Stimulated activated CD8-positive, alpha-beta memory T cell treated with anti-CD3 and anti-CD28 coated beads, Interleukin-7, amount 100 ng/mL, for 48 hours (primary cell): ENCODE measurements at places on chromosomes 6 and 20.

DNA sequence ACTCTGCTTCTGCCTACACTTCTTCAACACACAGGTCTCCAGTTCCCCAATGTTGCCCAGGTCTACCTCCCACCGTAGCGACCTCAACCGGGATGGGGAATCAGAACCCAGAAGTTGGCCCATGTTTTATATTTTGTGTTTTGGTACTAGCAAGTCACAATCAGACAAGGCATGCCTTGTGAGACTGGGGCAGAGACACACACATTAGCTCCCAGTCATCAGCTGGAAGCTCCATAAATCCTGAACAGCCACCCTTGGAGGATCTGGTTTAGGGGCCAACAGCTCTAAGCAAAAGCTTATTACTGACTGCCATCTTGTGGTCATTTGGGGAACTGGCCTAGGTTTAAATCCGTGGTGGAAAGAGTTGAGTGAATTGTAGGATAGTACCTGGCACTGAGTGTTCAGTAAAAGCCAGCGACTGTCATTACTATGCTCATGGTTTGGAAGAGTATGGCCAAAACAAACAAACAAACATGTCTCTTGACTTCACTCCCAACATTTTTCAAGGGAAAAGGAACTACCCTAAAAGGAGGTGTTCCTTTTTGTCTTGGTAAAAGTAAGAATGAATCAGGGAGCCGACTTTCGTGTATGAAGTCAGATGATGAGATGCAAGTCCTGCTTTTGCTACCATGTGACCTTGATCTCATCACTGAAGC, 40.5 kb downstream of the PIM1 start:
- peak; percentile 69 for DNase-seq

GRCh38 chr6:44641344-44642031, 254.0 kb downstream of the CDC5L start:
- peak; percentile 17 for DNase-seq

DNA sequence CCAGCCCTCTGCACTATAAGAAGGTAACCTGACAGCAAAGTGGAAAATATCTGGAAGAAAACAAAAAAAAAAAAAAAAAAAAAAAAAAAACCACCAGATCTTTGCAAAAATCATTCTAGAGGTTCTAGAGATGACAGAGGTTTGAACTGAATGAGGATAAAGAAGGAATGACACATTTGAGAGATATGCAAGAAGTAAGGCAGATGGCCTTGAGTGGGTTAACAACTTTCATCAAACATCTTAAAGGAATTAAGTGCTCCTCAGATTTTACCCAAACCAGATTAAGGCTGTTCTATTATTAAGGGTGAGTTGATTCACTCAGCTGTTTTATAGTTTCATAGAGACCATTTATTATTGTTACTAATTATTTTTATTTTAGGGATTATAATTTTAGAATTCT, 62.0 kb downstream of the RSPO3 start:
- no peak for DNase-seq

DNA sequence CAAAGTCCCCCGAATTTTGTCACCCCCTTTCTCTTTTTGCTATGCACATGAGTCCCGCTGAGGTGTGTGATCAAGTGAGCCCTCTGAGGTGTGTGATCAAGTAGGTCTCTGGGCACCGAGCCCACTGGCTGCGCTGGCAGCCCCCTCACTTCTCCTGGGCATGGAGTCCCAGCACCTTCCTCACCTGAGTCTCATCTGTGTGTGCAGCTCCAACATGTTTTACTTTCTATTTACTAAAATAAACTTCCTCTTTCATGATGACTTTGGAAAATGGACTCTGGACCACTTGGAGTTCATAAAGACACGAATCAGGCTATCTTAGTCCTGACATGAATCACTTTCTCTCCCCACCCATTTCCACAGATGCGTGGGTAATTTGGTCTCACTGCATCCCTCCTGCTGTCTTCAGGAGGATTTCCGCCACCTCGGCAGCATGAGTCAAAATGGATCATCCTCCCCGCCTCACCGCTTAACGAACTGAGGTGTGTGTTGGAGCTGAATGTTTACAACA, 39.8 kb downstream of the PRDM1 start:
- DNase-seq: peak; percentile 48

DNA sequence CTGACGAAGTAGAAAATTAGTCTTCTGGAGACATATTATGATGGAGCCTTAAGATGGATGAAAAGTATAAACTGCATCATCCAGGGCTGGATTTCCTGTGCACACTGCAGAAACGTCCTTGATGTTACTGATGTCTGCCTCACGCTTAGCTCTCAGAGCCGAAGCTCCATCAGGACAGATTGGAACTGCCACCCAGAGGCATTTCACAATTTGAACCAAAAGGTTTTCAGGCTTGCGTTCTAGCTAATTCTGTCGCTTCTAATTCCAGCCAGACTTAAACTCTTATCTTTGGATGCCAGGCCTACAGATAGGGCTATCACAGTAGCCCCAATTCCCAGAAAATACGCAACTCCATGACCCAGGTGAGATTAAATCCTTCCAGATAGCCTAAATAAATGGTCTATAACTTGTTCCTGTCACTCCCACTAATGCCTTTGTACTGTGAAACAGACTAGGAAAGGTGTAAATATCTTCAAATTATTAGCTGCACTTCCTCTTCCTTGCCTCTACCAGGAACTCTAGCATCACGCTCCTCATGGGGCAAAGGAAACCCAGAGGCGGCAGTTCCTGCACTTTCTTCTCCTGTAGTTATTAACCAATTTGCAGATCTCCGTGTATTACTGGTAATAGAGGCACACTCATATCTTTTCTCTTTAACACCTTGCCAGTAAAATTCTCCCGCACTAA, 634.6 kb downstream of the PRKN start:
- no peak for DNase-seq

DNA sequence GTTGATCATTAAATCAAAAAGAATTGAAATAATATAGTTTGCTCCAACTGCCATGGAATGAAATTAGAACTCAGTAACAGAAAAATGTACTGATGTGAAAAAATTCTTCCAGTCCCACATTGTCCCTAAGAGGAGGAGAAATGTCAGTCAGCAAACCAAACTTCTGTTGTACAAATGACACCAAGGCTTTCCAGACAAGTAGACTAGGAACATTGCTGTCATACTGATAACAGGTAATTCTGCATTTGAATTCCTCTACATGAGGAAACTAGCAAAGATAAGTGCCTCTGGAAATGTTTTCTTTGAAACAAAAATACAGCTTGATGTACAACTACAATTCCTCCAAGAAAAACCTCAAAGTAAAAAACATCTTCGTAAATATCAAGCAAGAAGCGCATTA, 90.2 kb downstream of the HIVEP1 start:
- no peak for DNase-seq

DNA sequence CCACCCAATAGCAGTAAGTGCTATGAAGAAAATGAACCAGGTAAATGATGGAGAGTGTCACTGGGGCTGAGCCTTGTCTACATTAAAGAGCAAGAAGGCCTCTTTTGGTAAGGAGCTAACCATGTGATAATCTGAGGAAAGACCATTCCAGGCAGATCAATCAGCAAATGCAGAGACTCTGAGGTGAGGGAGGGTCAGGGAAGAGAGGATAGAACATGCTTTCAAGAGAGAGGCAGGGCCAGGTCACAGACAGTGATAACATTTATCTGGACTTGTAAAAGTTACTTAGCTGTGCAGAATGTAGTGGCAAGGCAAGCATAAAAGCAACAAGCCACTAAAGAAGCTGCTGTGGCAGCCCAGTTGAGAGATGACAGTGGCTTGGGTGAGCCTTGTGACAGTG, 197.3 kb downstream of the TASP1 start:
- no peak for DNase-seq

DNA sequence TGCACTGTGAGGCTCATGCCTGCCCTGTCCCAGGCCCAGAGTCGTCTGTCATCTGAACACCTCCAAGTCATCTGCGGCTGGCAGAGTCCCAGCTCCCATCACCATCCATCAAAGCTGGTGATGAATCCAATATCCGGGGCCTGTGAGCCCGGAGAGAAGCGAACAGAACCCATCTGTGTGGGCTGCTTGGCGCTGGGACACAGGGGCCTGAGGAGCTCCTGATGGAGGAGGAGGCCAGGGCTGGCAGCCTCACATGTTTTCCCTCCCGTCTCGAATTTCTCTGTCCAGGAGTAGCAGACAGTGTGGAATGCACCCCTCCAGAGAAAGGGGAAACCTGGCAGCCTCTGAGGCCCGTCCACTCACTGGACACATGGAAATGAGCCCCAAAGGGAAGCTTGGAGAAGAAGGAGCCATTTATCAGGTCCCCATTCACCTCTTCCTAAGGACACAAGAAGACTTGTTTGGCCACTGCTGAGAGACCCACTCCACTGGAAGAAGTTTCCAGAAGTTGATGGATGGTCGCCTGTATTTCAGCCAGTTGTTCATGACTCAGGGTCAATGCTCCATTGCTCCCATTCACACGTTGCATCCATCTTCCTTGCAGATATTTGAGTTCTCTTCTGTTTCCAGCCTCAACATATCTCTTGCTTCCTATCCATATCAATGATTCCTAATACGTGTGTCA, 307.5 kb upstream of the SULF2 start:
- no peak for DNase-seq

GRCh38 chr20:42492290-42492689, 697.4 kb downstream of the PTPRT start:
- DNase-seq: no peak

DNA sequence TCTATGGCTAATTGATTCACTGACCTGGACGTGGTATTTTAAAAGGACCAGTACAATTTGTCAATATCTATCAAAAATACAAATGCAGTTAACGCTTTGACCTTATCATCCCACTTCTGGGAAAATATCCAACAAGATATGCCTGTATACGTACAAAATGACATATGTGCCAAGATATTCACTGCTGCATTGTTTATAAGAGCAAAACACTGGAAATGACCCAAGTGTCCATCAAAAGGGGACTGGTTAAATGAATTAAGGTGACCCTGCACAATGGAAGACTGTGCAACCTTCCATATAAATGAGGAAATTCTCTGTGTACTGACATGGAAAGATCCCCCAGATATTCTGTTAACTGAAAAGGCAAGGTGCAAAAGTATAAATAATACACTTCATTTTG, 13.9 kb downstream of the TRAM2 start:
- no peak for DNase-seq

- peak; percentile 22 for DNase-seq
These were observed 19.2 kb downstream of the MRPS18A start for GRCh38 chr6:43668151-43669028.
